ENCODE measurements at places on chromosomes 1 and 21.

DNA sequence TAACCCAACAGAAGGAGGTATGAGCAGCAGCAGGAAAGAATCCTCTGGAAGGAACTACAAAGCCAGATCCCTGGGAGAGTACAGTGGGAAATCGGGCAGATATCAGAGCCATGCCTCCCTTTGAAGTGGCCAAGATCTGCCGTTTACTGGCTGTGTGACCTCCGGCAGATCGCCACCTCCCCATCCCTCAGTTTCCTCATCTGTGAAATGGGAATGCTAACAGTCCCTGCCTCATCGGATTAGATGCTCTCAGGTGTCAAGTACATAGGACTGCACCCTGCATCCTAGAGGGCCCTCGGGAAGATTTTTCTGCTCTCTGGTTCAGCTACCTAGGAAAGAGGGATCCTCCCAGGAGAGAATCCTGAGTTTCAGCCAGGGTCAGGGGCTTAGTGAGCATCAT, 60.6 kb upstream of the EFHD2 start:
- DNase-seq, result no peak

GRCh38 chr21:27269644-27270043, 302.8 kb upstream of the ADAMTS5 start:
- DNase-seq, result no peak

- DNase-seq, result no peak
Observed at GRCh38 chr21:25638660-25639550, at the start of gene JAM2. Gene JAM2, plus strand, starts transcription at chr21:25639258. Its CDS starts 564 bp downstream, at chr21:25639822.

- DNase-seq, result no peak
Observed at GRCh38 chr1:160207771-160208556, 2.8 kb downstream of the PEA15 start.

DNA sequence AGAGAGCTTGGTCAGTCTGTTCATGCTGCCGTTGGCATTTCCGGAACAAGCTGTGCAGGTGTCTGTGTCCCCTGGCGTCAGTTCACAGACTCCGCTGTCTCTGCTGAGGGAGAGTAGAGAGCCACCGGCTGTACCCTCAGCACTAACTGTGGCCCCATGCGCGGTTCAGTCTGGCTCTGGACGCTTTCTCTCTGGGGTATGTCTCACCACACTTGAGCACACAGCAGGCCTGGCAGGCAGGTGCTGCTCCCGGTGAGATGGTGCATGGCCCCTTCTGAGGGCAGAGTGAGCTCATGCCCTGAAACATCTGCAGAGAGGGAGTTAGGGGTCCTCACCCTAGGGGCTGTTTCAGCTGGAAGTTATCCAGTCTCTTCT, 60.0 kb upstream of the TLR5 start:
- DNase-seq, result no peak

- peak; percentile 62 for DNase-seq
Observed at GRCh38 chr1:8818325-8818775, 910 bp upstream of the RERE start.

DNA sequence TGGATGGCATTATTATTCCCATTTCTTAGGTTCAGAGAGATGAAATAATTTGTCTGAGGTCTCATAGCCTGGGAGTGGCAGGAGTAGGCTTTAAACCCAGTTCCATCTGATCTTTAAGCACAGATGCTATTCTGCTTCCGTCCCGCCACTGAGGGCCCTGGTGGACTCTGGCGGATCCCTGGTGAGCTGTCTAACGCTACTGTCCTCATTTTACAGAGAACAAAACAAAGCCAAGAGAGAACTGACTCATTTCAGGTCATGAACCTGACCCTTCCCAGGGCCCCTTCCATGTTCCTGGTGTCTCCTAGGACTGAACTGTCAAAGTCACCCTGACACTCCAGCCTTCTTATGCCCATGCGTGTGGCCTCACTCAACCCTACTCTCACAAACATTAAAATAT, 3.1 kb upstream of the GALE start:
- no peak for DNase-seq

DNA sequence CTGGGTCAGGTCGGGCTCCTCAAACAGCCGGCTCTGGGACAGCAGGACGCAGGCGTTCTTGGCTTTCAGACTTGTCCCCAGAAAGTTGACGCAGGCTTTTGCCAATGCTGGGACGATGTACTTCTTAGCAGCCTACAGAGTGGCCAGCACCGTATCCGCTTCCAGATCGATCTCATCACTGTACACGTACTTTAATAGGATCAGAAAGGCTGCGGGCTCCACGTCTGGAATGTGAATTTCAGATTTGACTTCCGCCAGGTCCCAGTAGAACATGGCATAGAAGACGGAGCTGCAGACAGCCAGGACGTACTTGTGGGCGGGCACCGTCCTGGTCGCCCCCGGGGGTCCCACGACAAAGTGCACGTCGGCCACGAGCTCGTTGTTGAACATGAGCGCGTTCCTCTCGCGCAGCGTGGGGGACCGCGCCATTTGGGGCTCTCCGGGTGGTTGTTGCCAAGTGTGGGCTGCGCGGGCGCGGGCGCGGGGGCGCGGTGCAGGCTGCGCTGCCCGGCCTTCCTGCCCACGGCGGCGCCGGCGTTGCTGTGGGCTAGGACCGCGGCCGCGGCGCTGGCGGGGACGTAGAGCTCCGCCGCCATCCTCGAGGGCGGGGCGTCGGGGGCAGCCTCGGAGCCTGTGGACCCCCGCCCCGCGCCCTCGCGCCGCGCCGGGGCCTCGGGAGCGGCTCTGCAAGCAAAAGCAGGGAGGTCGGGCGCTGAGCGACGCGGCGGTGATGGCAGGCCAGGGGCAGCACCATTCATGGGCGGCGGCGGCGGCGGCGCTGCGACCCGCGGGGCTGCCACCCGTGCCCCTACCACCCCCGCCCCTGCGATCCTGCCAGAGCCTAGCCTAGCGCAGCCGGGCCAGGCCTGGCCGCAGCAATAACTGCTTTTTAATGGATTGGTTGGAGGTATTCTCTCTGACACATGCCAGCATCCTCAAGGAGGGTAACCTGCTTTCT, 10.6 kb downstream of the CNR2 start:
- peak; percentile 14 for DNase-seq

- no peak for DNase-seq
Observed at GRCh38 chr1:230065571-230065970, 1.5 kb upstream of the GALNT2 start.

- DNase-seq, result no peak
Observed at GRCh38 chr21:45108808-45109781, 34.7 kb downstream of the ADARB1 start.

DNA sequence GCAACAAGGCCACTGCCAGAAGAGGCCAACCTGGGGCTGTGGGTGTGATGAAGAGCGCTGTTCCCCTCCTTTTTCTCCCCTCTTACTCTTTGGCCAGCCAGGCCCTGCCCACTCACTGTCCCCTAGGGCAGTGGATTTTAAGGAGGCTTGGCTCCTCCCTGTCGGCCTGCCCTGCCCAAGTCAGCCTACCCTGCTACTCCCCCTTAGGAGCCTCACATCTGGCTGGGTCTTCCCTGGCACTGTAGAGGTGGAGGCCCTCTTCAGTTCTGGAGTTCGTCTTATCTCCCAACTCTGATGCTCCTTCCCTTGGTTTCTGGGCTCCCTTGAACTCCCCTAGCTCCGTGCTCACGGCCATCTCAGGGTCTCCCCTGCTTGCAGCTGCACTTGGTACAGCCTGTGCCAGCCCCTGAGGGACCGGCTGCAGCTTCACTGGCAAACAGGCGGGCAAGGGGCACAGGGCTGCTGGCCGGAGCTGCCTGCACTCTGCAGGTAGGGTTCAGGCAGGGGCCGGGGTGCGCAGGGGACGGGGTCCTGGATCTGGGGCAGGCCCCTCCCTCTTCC, 4.0 kb downstream of the AMPD2 start:
- no peak for DNase-seq

GRCh38 chr21:21436012-21436534, 437.9 kb downstream of the NCAM2 start:
- DNase-seq, result no peak

DNA sequence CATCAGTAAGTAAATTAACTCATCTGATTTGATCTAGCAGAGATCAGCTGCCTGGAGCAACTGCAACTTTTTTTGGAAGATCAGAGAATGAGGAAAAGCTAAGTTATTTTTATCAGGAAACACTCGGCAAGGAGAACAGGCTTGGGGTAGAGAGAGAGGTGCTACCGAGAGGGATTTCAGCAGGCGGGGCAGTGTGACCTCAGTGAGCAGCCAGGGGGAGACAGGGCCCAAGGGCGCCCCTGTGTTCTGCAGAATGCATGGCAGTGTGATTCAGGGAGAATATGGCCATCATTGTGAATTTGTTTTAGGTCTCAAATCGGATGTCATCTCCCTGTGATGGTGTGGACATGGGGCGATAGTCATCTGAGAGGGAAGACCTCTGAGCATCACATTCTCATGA, 484.1 kb upstream of the VAMP3 start:
- DNase-seq, result no peak

DNA sequence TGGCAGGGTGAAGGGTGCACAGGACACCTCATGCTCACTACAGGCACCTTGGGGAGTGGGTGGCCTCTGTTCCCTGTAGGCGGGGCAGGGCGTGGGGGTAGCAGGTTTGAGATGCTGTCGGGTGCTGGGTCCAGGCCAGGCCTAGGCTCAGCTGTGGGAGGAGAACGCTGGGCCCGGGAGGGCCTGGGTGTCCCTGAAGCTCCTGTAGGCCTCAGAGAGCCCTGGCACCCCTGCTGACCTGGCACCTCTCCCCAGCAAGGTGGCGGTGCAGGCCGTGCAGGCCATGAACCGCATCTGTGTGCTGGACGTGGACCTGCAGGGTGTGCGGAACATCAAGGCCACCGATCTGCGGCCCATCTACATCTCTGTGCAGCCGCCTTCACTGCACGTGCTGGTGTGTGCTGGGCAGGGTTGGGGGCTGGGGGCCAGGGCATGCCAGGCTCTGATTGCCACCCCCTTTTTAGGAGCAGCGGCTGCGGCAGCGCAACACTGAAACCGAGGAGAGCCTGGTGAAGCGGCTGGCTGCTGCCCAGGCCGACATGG, 2.5 kb upstream of the GJC2 start:
- DNase-seq, result no peak

GRCh38 chr1:203034422-203035110, 8.3 kb downstream of the PPFIA4 start:
- no peak for DNase-seq

DNA sequence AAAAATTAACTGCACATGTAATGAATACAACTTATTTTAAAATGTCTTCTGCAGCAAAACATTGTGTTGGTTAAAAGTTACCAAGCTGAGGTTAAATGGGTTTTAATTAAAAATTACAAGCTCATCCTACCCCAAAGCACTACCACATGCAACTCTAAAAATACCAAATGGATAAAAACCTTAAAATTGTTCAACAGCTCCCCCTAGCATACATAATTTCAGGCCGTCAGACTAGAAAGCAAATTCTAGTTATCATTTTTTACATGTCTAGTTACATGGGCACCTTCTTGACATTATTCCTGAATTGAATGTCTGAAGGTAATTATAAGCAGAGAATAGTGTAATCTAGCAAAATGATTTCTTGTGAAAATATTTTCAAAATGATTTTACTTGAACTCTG, 176.5 kb downstream of the C1orf21 start:
- DNase-seq, result peak; percentile 30

- no peak for DNase-seq
Observed at GRCh38 chr1:108570128-108570527, 10.2 kb downstream of the EEIG2 start.

GRCh38 chr1:234466945-234467344, 12.0 kb downstream of the TARBP1 start:
- no peak for DNase-seq

- DNase-seq, result no peak
Observed at GRCh38 chr21:17501107-17502006, 11.5 kb upstream of the CXADR start.

DNA sequence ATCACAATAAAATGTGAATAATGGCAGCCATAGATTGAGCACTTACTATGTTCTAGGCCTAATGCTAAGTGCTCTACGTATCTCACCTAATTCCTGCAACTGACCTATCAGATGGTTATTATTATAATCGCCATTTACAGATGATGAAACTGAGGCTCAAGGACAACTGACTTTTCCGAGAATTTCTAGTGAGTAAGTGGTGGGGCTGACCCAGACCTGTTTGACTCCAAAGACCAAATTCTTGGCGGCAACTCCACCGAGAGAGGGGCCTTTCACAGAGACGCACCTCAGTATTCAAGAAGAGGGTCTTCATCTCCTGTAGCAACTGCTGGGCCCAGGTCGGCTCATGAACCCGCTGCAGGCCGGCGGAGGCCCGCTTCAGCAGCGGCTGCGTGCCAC, 573 bp downstream of the TMEM234 start:
- DNase-seq, result no peak

DNA sequence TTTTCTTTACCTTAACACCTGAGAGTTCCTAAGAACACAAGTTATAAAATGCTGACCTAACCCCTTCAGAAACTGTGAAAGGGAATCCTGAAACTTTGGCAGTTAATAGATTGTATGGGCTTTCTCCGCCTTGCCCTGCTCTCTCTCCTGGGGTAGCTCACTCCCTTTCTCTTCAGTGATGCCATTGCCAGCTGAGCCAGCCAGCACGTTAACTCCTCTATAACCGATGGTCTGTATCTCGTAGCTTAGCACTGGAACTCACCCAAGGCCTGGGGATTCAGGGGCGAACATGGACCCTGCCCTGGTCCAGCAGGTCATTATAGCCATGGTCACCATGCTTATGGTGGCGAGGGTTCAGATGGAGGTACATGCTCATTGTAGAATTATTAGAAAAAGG, 40.7 kb downstream of the TRAPPC10 start:
- DNase-seq, result no peak

- no peak for DNase-seq
Observed at GRCh38 chr21:25573409-25574206, 33.7 kb downstream of the MRPL39 start.

GRCh38 chr1:2226525-2227345, 1.4 kb upstream of the SKI start:
- no peak for DNase-seq

DNA sequence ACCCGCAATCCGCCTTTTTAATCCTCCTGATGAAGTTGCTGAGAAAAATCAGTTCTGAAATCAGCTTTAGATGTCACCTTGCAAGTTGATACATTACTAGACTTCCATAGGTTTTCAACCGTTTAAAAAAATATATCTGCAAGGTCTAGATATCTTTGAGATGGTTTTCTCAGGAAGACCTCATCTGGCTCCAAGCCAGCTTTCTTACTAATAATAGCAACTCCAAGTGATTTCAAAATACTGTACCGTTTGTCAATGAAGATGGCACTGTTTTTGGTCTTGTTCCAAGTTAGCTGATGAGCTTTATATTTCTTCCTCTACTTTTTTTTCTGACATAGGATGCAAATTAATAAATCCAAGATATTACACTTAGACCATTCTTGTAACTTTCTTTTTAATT, 40.3 kb downstream of the LRRC8C start:
- no peak for DNase-seq

DNA sequence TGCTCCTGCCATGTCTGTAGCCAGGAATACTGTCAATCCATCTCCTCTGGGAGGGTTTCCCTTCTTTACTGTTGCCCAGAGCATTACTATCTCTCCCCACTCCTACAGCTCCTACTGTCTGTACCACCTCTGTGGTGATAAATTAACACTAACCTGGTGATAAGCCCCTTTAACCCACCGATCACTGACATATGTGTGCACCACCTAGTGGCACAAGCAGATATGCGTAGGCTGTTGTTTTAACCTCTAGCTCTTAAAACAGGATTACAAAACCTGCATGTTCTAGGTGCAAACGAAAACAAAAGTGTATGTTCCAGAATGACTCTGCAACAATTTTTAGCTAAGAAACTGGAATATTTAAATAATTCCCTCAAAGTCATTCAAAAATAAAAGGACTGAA, 93.9 kb upstream of the BEND5 start:
- no peak for DNase-seq

GRCh38 chr1:230230948-230231773, 164.1 kb downstream of the GALNT2 start:
- DNase-seq, result no peak

All from NCI-H2227 treated with DMSO at 0.1 percent for 48 hours (cell line).